ENCODE measurements at places on chromosomes 2 and 18.

DNA sequence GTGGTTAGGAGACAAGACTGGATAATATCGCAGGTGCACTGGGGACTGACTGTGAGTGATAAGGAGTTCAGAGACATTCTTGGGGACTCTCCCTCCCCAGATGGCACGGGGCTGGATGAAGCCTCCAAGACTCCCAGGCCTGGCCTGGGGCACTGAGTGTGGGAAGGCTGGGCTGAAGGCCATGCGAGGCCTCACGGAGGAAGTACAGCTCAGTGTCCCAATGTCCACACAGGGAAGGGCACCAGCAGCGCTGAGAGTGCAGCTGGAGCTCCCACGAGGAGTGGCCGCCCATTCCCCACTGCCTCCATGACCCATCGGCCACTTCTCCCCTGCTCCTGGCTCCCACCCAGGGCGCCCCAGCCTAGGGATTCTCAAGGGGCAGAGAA, 6.5 kb downstream of the MFSD2B start:
- no peak for DNase-seq

DNA sequence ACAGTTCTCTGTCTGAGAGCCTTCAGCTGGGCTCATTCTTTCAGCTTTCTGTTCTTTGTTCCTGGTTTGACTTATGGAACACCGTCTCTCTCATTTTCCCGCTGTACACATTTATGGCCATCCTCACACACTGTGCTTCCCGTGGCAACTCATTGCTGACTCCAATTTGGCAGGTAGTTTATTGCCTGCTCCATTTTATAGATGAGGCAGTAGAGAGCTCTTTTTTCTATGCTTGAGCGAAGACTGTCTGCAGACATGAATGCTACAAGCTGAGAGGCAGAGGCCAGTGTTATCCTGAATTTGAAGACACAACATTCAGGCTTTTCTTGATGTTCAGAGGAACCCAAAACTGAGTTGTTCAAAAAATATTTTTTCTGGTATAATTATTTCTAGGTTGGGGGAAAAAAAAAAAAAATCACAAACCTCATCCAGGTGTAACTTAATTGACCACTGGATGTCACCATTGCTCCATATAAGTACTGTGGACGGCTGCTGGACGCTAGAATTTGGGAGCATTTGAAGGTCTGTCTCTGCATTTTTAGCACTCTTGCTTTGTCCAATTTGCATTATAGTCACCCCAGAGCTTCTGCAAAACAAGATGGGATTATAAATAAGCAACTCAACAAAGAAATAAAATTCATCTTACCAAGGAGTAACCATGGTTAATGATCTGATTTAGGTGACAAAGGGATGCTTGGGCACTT, 83.5 kb downstream of the HRH4 start:
- no peak for DNase-seq

- DNase-seq: no peak
Measured at GRCh38 chr18:58208207-58208932, 164.3 kb downstream of the NEDD4L start.

DNA sequence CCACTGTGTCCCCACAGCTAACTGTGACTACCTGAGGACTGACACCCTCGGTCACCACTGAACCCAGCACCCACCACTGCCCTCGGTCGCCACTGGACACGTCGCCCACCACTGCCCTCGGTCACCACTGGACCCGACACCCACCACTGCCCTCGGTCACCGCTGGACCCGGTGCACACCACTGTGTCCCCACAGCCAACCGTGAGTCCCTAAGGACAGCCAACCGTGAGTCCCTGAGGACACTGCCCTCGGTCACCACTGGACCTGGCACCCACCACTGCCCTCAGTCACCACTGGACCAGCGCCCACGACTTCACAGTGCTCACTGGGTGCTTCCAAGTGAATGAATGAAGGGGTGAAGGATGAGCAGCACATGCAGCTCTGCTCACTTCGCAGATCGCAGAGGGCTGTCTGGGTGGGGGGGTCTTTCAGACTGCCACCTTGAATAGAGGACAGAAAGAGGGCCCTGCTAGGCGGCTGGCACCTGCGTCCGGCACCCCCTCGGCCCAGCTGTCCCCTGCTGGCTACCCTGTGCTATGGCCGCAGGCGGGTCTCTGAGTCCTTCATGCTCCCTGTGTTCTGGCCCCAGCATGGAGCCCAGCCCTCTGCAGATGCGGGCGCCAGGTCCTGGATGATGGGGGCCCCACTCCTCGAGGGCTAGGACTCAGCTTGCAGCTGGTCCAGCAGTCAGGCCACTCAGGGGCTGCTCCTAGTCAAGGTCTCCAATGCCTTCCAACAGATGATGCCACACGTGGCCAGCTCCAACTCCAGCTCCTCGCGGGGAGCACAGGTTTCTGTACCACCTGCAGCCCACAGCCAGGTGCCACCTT, 51.4 kb upstream of the GPC1 start:
- no peak for DNase-seq

DNA sequence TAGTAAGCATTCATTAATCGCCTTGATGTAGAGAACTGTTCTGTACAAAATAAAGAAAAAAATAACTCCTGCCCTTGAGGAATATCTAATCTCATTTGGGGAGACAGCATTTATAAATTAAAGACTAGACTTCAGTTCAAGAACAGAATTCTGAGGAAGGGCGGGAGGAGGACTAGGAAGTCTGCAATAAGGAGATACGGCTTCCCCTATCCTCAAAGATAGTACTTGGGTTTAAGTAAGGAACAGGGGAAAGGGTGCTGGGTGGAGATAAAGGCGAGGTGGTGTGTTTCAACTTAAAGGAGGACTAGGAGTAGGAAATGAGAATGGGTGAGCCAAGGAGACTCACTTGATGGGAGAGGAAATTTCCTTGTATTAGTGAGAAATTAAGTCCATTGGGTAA, 121.9 kb upstream of the MSTN start:
- no peak for DNase-seq

DNA sequence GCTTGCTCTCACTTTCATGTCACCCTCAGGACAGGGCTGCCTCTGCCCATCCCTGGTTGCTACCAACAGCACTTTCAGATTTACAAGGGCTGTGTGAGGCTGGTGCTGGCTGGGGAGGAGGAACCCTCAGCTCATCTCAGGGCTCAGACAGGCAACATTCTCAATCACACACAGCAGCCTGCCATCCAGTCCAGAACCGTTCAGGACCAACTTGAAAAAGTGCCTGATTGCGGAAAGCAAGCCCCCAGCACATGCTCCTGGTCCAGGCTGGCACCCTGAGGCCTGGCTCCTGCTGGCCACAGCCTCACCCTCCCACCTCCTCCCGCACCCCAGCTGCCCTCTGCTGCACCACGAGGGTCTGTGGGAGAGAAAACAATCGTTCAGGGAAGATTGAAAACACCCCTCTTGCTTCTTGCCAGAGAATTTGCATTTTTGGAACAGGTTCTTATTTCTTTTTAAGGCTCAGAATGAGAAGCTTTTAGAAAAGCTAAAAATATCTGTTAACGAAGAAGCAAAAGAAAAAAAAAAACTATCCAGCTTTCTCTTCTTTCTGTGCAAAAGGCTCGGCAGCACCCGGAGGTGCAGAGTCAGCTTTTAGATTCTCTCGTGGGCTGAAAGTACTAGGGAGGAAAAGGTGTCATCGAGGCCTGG, 403.8 kb upstream of the ID2 start:
- DNase-seq: no peak

GRCh38 chr2:177881008-177881747, 191.4 kb downstream of the PDE11A start:
- no peak for DNase-seq

DNA sequence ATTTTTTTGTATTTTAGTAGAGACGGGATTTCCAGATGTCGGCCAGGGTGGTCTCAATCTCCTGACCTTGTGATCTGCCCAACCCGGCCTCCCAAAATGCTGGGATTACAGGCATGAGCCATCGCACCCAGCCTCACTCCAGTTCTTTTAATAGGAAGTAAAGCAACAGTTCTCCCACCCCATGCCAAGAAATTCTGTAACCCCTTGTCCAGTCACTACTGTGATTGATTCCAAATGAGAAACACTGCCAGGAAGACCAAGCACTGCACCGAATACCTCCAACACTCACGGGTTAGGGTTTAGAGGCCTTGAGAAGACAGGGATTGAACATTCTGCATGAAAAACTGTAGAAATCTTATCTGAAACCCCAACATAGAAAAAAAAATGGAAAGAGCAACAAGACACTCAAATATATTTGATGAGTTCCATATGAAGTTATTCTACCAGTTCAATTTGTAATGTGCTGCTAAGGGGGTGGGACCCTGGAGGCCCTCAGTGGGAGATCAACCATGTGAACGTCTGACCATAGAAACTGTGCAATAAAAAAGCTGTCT, 48.2 kb upstream of the BIN1 start:
- no peak for DNase-seq

DNA sequence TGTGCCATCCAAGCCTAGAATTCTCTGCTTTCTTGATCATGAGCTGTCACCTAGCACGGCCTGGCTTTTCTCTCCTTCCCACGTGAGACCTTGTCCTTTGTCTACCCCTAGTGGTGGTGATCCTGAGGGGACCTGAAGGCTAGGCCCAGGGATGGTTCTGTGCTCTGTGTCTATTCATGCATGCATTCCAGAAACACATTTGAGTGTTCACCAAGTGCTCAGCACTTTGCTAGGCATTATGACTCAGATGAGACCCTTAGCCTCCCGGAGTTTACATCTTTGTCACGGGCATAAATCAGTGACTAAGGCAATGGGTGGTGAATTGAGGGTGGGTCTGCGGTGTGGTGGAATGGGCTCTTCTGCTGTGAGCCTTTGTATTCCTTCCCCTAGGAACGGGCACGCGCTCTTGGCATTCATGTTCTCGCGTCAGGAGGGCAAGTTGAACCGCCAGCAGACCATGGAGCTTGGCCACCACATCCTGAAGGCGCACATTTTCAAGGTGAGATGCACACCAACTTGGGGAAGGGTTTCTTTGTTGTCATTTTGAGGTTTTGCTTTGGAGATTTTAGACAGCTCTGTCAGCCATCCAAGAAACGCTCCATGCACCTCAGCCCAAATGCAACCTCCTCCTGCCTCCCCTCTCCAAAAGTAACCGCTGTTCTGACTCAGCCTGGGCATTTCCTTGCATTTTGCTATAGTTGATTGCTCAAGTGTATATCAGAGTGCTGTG, 100.9 kb downstream of the WDSUB1 start:
- DNase-seq: no peak

GRCh38 chr2:43082111-43082894, 144.1 kb downstream of the ZFP36L2 start:
- no peak for DNase-seq

- DNase-seq: no peak
Measured at GRCh38 chr2:138035608-138036217, 71.4 kb downstream of the HNMT start.

- DNase-seq: no peak
Measured at GRCh38 chr18:47492691-47493090, 241.2 kb upstream of the SKOR2 start.

GRCh38 chr18:43774497-43774896, 497.2 kb upstream of the SYT4 start:
- DNase-seq: no peak

DNA sequence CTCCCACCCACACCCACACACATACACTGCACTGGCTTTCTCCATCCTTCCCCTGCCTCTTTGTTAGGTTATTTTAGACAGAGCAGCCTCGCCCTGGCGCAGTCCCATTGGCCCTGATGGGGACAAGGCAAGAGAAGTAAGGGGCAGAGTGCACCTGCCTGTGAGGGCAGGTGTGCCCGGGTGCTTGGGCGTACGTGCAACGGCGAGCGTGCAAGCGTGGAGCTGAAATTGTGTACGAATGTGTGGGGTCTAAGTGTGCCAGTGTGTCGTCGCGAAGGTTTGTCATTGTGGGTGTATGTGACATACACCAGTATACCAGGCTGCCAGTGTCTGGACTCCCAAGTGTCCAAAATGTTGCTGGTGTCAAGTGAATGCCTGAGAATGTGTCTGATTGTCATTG, 544 bp downstream of the LRATD1 start:
- no peak for DNase-seq

GRCh38 chr2:158205215-158205614, 103.5 kb downstream of the UPP2 start:
- no peak for DNase-seq

DNA sequence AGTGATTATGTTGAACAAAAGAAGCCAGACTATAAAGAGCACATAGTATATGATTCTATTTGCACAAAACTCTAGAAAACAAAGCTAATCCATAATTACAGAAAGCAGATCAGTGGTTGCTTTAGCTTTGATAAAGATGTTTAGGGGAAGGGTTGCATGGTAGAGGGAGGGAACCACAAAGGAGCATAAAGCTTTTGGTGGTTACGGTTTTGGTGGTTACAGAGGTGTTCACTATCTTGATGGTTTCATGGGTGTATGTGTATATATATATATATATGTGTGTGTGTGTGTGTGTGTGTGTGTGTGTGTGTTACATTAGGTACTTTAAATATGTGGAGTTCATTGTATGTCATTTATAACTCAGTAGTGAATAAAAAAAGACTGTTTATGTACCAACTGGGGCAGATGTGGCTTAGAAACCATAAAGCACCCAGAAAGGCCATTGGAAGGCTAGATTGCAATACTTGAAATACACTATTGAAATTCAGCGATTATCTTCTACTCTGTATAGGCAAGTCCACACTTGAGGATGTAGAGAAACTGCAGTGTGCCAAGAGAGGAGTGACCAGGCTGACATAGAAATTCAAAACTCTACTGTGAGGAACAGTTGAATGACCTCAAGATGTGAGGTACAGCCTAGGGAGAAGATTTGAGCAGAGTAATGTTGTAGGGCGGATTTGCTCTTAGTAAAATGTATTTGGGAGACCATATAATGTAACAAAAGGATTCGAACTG, 60.6 kb downstream of the CAB39 start:
- DNase-seq: no peak

- DNase-seq: no peak
Measured at GRCh38 chr2:75023666-75024455, 65.4 kb downstream of the POLE4 start.

DNA sequence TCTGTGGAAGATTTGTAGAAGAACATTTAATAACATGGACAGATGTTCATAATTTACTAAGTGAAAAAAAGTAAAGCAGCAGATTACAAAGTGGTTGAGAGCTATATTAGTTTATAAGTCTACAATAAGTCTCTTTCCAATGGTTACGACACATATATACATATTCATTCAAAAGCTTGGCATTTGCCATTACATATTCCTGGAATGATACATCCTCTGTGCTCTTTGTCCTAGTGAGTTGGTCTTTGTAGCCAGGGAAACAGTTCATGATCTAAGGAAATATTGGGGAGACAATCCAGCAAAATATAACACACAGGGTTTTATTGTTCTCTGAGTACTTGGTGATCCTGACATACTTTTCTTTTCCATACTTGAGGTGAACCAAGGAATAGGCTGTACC, 32.5 kb upstream of the SOS1 start:
- no peak for DNase-seq

DNA sequence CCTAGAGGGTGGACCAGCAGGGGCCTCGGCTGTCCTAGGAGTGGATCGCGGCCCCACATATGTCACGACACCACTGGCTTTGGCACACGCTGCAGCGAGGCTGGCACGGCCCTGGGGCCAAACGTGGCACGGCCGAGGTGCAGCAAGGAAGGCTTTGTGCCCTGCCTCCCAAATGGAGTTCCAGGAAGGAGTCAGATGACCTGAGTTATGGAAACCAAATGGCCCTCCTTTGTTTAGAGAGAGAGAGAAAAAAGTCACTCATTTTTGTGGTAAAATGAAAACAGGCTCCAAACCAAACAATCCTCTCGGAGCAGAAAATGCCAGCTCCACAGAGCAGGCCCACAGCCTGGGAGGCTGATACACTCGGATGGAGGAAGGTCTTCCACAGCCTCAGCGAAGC, 105.6 kb downstream of the ANTXR1 start:
- no peak for DNase-seq

- DNase-seq: no peak
Measured at GRCh38 chr2:39550701-39551285, 113.7 kb upstream of the MAP4K3 start.
